Renal cortex interstitium (tissue), 15 donors: ENCODE measurements at places on chromosomes 12 and 14. TPM values are rescaled to one million over a fixed set of nuclear protein-coding genes. Genes with fewer than 3 reads are reported as not detected.

Gene GALNT16
- 4.5 TPM for polyA plus RNA-seq

Gene ADCY6
- polyA plus RNA-seq = 101 TPM

Gene CLEC4C
- polyA plus RNA-seq = 0.15 TPM

DNA sequence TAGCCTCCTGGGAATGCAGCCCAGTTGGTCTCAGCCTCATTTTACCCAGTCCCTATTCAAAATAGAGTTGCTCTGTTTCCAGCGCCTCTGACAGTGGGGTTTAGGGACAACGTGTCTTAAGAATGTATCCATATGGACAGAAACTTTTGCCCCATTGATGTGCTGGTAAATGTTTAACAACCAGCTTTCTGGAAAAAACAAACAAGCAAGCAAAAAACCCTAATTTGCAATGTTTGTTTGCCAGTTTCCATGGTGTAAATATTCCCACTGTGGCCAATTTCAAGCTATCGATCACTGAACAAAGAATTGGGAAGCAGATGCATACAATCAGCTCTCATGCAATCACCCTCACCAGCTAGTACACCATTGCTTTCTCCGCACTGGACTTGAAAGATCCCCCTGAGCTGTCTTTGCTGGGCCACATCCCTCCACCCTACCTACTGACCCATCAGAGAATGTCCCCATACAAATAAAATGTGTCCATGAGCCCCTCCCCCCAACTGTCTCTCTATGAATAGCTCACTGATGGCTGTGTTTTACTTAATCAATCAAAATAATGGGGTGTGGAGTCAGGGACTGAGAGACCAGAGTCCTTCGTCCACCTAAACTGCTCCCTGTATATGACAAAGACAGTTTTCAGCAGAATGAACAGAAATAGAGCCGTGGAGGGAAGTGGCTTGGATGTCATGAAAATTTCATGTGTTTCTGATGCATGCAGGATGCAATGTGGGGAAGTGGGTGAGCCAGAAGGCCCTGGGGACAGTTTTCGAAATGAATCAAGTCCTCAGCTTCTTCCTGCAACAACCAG lies 40.8 kb downstream of the CCDC60 start:
- DNase-seq = no peak

DNA sequence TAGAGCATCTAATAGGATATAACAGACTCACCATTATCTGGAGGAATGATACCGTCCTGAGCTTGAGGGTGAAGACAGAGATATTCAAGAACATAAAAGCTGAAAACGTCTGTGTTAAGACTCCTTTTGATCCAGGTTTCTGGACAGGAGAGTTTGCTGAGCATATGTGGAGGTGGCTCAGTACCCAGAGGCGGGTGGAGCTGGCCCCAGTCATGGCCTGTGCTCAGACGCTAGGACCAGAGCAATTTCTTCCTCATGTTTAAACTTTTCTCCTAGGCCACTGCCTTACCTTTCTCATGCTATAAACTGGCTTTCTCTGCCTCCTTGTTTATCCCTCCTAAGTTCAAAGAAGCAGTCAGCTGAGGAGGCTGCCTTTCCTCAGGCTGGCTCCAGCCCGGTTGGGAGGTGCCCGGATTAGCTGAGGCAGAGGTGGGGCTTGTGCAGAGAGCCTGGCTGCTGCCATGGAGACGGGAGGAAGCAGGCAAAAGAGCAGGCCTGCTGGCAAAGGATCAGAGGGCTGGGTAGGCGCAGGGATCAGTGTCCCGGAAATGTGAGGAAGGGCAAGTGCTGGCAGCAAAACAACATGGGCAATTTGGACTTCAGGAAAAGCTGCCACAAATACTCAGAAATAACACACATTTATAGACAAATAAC lies 13.7 kb downstream of the COA8 start:
- peak; percentile 90 for DNase-seq
